ENCODE measurements at places on chromosomes 16 and 17. TPM values are rescaled to one million over a fixed set of nuclear protein-coding genes. Genes with fewer than 3 reads are reported as not detected.

Gene CACNA1G
- polyA plus RNA-seq = 54.6 TPM

Gene METTL16
- polyA plus RNA-seq = 28.6 TPM

Gene EVPL
- polyA plus RNA-seq = 0.39 TPM

Gene TP53TG3F
- polyA plus RNA-seq = not detected

Gene CCR7
- not detected for polyA plus RNA-seq

Gene CIITA
- polyA plus RNA-seq = 0.38 TPM

Gene IRX6
- not detected for polyA plus RNA-seq

Gene FOXC2
- polyA plus RNA-seq = not detected

Gene CRHR1
- 1.4 TPM for polyA plus RNA-seq

Gene CA5A
- not detected for polyA plus RNA-seq

Gene NPIPA8
- 1.6 TPM for polyA plus RNA-seq

Gene TNFRSF12A
- 1.9 TPM for polyA plus RNA-seq

Gene PIMREG
- polyA plus RNA-seq = 5.1 TPM

Gene TMIGD1
- polyA plus RNA-seq = not detected

Gene NRN1L
- polyA plus RNA-seq = 3.1 TPM

Gene TEX14
- polyA plus RNA-seq = 2.9 TPM

Gene RASL10B
- polyA plus RNA-seq = 0.66 TPM

Gene BCL6B
- polyA plus RNA-seq = not detected

Gene CCDC200
- polyA plus RNA-seq = not detected

Gene SPNS3
- polyA plus RNA-seq = not detected

Gene XAF1
- polyA plus RNA-seq = not detected
